Suprapubic skin (tissue), 4 donors: ENCODE measurements at places on chromosomes 3 and 15. TPM values are rescaled to one million over a fixed set of nuclear protein-coding genes. Genes with fewer than 3 reads are reported as not detected.

Gene SH2D7
- total RNA-seq, result not detected

Gene PLCB2
- total RNA-seq, result 1.4 TPM

Gene C3orf85
- total RNA-seq, result not detected

Gene C2CD4B
- total RNA-seq, result 4.7 TPM

Gene TAGLN3
- total RNA-seq, result not detected

Gene DAG1
- 71.3 TPM for total RNA-seq

Gene IMPG2
- 0.11 TPM for total RNA-seq

Gene TGM5
- 62.9 TPM for total RNA-seq

Gene MFSD1
- total RNA-seq, result 80.6 TPM

Gene TNIK
- 3.9 TPM for total RNA-seq

Gene CYP8B1
- total RNA-seq, result not detected

Gene GOLGA6L10
- total RNA-seq, result 1.2 TPM

- no peak for DNase-seq
Measured at GRCh38 chr3:188198760-188199327, 44.9 kb downstream of the LPP start.

- no peak for DNase-seq
Measured at GRCh38 chr3:140627756-140628155, 50.1 kb upstream of the TRIM42 start.

DNA sequence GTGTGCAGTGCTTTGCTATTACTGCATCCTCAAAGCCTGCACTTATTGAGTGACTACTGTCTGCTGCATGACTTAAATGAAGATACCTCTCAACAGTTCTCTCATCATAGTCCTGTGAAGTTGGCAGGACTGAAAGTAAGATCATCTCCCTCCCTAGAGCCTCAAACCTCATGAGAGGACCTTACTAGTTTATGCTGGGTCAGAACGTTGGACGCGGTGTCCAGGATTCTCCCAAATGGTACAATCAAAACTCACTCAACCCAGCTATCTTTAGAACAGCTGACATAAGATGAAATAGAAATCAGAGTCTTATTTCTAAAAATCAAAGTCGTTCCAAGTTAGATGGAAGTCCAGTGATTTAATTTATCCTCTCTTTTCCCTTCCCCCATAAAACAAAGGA is 219.7 kb downstream of the PDZRN3 start:
- no peak for DNase-seq

GRCh38 chr3:81406318-81406717 is 355.1 kb downstream of the GBE1 start:
- DNase-seq, result no peak

- peak; percentile 76 for DNase-seq
Measured at GRCh38 chr3:169387751-169388696, 275.5 kb downstream of the MECOM start.

- no peak for DNase-seq
Measured at GRCh38 chr3:165279471-165279870, 83.3 kb upstream of the SLITRK3 start.

DNA sequence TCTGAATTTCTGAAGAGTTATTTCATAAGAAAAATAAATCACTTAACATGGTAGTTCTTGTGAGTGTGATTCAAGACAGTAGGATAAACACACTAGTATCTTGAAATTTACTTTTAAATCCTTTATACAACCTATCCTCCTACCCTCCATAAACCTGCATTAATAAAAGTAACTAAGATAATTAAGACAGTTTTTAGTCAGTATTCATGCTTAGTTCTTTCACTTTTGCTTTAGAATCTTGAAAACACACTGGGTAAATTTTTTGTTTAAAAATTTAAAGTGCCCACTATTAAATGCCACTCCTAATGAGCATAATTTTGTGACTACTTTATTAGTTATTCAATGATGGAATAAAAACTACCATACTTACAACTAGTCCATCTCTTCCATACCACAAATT is 28.8 kb downstream of the GOLIM4 start:
- no peak for DNase-seq

DNA sequence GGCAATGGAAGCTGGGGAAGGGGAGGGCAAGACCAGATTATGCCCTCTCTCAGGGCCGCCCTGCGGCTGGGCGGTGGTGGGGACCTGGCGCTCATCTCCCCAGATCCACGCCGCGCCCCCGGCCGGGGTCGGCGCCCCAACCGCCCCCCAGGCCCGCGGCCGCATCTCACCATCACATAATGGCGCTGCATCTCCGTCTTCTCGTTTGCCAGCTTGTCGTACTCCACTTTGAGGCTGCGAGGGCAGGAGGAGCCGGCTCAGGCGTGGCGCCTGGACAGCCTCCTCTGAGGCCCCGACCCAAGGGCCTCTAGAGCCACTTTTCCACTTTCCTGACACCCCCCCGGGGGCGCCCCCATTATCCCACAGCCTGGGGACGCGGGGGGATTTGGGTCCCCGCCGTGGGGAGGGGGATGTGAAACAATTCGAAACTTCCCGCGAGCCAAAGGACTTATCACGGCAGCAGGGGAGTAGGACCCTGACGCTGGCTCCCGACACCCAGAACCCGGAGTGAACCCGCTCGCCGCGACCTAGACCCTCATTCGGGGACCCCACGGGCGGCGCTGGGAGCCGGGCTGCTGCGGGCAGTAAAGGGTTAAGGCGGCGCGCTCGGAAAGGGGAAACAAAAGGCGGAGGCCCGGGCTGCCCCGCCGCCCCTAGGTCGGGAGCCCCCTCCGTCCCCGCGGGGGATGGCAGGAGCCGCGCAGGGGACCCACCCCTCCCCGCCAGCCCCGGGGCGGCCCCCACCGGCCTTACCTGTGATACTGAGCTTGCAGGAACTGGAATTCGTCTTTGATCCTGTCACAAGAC is 2.1 kb downstream of the TLE3 start:
- no peak for DNase-seq

GRCh38 chr3:197482001-197482400 is 73.8 kb downstream of the BDH1 start:
- no peak for DNase-seq

GRCh38 chr3:49844464-49845183 is 11.7 kb downstream of the TRAIP start:
- DNase-seq, result no peak

DNA sequence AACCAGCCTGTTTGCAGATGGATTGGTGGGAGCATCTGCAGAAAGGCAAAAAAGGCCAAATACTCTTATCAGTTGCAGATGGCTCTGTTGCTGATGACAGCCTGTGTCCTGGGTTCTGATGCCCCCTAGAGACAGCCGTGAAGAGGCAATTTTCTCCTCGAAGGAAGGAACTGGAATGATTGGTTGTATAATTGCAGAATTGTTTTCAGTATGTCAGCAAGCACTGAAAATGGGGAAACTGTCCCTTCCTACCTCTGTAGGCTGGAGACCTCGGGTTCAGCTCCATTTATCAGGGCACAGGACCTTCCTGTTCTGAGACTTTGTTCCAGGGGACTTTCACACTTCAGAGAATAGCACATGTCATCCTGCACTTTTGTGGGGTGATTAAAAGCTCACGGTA is 103.0 kb downstream of the PGPEP1L start:
- DNase-seq, result no peak

DNA sequence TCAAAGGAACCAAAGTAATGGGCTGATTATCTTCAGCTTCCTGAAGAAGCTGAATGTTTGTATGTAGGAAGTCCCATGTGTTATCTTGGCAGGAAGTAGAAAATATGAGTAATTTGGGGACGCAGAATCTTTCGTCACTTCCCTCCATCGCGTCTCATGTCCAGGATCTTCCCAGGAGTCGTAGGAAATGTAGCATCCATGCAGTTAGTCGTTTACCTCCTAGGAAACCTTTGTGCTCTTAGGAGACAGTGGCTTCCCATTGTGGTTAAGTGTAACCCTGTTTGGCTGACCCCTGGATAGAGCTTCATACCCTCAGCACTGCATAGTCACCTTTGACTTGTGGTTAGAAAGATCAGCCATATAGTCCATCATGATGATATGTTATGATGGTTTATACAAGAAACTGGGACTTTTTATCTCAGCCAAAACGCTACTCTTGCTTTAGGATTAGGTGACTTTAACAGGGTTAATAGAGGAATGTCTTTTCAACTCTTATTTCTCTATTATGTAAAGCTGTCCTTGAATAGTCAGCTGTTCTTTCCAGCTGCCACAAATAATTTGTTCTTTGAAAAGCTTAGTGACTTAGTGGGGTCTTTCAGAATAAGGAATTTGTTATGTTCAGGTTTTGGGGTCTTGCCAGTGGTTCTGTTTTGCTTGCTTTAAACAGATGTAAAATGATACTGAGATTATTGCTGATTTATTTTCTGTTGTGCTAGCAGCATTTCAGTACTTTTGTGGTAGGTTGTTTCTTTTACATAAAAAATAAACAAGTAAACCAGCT is 92.2 kb downstream of the KLHL25 start:
- DNase-seq, result no peak

DNA sequence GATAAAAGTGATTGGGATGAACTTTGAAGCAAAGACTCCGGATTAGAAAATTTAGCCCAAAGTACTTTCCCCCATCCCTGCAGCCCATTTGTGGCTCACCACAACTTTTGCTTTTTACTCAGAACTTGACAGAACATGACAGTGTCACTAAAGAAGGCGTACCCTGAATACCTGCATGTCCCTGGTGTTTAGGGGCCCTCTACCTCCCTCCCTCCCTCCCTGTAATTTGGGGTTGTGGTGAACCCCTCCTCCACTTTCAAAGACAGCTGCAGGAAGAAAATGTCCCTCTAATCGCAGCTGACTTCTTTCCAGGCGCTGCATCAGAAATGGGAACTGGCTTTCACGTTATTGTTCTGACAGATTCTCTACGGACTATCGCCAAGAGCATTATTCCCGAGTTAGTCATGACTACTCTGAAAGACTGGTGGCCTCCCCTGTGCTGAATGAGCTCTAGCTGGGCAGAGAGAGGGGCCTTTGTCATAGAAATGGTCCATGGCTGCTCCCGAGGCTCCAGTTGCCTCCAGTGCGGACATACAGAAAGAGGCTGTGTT is 93.2 kb upstream of the ARHGEF3 start:
- no peak for DNase-seq

- DNase-seq, result no peak
Measured at GRCh38 chr3:20424086-20424485, 238.1 kb upstream of the SGO1 start.

- DNase-seq, result no peak
Measured at GRCh38 chr3:33103480-33103879, 6.5 kb upstream of the GLB1 start.

GRCh38 chr15:89746386-89746780 is 4.7 kb downstream of the MESP1 start:
- DNase-seq, result no peak

- no peak for DNase-seq
Measured at GRCh38 chr3:15011174-15011573, 53.9 kb downstream of the MRPS25 start.

- DNase-seq, result no peak
Measured at GRCh38 chr3:96753124-96753523, 61.3 kb upstream of the EPHA6 start.

DNA sequence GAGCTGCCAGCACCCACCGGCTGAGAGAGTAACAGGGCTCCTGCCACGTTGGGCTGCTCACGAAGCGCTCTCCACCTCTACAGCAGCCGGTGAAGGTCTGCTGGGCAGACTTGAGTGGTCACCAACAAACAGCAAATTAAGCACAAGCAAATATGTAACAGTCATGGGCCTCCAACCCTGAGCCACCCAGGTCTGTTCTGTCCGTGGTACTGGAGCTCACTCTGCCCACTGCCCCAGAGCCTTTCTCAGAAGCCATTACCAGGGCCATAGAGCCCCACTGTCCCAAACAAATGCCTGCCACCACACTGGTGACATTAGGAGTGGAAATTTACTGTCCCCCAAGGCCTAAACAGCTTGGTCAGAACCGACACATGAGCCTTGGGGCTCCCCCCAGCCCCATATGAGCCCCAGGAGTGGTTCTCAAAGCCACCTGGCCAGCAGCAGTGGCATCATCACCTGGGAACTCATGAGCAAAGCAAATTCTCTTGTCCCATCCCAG is 56.6 kb downstream of the LRIG1 start:
- DNase-seq, result no peak
